ENCODE measurements at places on chromosomes 4 and X.

DNA sequence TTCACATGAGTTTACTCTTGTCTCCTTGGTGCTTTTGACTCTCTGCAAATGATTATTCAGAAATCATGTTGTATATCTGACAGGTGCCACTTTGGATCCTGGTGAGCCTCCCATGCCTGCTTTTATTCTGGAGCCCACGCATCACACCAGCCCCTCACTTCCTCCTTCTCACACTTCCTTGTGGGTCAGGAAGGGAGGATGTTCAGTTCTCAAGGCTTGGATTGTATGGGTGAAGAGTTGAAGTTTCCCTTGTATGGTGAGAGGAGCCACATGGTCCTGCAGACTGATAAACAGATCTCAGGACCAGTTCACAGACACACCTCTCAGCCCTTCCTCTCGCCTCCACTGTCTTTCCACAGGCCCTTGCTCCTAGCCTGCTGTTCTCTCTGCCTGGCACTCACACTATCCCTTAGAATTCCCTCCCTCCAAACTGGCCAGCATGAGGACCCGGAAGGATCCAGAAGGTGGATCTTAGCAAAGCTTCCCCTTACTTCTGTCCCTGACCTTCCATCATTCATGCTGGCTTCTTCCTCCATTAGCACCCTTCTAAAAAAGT, 92.1 kb downstream of the STK32B start:
- no peak for DNase-seq

DNA sequence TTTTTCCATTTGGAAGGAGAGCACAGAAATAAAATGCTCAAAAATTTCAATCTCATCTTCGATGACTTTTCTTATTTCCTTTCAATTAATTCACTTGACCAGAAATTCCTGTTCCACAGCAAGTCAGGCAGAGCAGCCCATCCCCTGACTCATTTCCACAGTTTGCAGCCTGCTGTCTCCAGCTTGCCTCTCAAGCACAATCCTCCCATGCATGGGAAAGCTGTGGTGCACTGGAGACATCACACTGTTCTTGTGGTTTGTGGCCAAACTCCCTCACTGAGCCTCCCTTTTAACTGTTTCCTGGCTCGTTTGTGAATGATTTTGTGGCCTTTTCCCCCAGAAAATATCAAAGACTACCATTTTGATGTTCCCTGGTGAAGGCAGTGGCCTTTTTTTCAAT, 114.0 kb upstream of the ENPEP start:
- no peak for DNase-seq

- no peak for DNase-seq
Measured at GRCh38 chr4:148265627-148266026, 176.6 kb downstream of the NR3C2 start.

DNA sequence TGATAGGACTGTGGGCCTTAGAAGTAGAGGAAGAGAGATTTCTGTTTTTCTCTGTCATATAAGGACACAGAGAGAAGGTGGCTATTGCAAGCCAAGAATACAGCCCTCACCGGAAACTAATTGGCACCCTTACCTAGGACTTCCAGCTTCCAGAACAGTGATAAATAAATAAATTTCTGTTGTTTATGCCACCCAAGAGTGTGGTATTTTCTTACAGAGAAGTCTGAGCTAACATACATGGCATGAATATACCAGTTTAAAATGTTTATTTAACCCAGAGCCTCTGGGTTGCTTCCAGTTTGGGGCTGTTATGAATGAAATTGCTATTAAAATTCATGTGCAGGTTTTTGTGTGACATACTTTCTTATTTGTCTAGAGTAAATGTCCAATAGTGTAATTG, 654.0 kb upstream of the ATOH1 start:
- no peak for DNase-seq

- DNase-seq = no peak
Measured at GRCh38 chrX:39877905-39878304, 219.9 kb downstream of the BCOR start.

DNA sequence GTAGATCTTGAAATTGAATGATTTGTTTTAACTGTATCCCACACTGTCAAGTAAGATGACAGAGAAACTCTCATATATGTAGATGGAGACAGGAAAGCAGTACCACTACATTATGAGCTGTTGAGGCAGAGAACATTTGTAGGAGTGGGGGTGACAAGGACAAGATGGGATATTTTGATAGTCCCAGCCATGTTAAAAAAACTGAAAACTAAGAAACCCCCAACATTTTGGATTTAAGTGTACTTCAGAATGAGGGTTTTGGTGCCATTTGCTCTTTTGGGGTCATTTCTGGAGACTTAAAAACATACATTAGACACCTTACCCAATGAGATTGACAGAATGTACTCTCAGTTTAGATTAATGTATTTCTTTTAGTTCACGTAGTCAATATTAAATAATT, 149.9 kb upstream of the SLC4A4 start:
- DNase-seq = no peak

DNA sequence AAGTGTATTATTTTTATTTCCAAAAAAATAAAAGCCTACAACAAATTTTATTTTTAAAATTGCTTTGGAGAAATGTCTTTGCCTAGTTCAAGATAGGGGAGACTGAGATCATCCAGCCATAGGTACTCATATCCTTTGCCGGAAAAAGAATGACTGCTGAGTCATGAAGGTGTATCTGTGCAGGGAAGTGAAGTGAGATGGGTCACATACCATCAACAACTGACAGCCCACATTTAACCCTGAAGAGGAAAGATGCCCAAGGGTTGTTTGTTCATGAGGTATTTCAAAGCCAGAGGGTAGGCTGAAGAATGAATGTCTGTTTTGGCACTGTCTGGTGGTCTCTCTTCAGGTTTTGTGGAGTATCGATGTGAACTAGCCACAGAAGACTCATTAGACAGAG, 106.7 kb upstream of the TTC29 start:
- DNase-seq = no peak

DNA sequence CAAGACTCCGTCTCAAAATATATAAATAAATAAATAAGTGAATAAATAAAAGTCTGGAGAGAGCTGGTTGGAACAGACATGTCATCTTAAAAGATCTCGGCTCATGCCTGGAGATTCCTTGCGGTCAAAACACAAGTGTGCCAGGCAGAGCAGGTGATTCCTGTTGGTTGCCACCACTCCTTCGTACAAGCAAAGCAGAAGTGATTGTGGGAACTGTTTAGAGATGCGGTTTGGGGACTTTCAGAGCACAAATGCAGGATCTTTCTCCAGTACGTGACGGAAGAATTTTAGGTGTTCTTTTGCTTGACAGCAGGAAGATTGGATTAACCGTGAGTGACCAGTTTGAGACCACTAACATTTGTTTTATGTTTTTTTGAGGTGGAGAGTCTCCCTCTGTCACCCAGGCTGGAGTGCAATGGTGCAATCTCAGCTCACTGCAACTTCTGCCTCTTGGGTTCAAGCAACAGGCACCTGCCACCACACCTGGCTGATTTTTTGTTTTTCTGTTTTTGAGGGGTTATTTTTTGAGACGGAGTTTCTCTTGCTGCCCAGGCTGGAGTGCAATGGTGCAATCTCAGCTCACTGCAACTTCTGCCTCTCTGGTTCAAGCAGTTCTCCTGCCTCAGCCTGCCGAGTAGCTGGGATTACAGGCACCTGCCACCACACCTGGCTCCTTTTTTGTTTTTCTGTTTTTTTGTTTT, 2.8 kb upstream of the CRLF2 start:
- no peak for DNase-seq

GRCh38 chr4:160595646-160596045, 1492.8 kb downstream of the RAPGEF2 start:
- no peak for DNase-seq

DNA sequence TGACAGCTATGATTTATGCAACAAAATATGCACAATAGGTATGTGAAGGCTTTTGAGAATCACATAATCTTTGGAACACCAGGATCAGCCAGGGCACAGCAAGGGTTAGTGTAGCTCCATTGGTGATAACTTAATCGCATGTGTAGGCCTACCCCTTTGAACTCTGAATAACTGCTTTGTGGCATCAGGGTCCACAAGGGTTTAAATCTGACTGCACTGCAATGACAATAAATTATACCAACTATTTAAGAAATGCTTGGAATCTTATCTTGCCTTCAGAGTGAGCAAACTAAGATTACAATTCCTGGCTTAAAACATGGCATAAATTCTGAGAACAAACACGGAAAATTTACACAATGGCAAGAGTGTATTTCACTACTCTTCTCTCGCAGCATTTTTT, 245.8 kb downstream of the FBXO8 start:
- DNase-seq = no peak

DNA sequence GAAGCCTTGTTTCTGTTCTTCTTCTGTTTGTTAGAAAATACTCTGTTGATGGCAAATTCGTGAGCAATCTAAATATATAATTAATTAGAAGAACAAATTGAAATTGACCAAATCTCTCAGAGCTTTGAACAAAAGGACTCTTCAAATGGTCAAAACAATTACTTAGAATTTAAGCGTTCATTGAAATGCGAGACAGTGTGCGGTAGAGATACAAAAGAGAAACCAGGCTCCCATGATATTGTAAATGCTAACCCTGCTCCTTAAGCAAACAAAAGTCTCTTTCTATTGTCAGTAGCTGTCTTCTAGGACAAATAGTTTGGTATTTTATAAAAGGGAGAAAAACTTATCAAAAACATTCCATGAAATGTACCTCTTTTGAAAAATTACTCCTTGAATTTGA, 453.4 kb upstream of the MAGEB2 start:
- DNase-seq = no peak

GRCh38 chrX:9310616-9311015, 154.2 kb upstream of the TBL1X start:
- DNase-seq = peak; percentile 70

Measured in IMR-90 (cell line).